NCI-H2227 treated with DMSO at 0.1 percent for 48 hours (cell line): ENCODE measurements at places on chromosomes 7 and 10.

DNA sequence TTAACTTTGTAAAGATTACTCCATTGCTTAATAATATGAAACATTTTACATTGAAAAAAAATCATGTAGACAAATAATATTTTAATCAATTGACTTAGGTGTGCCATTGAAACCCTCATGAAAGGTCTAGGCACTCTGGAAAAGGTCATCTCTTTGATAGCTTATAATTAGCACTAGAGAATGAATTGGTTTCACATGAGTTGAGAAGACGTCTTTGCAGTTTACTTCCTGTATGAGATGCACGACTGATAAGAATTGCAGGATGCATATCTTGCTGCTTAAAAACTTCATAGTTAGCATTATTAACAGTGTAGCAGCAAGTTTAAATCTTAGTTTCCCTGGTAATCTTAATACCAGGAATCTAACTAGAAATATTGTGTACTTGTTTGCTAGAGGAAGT lies 614.2 kb upstream of the COBL start:
- DNase-seq = no peak

DNA sequence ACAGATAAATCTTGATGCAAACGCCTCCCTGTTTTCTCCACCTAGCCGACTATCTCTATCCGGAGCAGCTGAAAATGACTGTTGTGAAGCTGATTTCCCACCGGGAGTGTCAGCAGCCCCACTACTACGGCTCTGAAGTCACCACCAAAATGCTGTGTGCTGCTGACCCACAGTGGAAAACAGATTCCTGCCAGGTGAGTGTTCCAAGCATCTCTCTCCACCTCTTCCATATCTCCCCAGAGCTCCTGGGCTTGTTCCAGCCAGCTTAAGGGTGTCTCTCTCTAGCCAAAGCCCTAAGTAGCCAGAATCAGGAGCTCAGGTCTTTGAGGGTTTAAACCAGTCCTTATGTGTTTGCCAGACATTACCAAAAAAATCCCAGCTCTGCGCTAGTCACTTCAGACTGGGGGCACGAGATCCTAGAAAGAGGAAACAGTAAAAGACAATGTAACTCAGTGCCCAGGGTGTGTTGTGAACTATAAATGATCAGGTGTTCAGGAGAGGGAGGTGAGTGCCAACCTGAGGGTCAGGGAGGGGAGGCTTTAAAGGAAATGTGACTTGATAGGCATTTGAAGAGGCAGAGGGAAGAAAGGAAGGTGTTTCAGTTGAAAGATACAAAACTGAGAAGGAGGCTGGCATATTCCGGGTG lies 4.4 kb downstream of the PLAU start:
- no peak for DNase-seq

DNA sequence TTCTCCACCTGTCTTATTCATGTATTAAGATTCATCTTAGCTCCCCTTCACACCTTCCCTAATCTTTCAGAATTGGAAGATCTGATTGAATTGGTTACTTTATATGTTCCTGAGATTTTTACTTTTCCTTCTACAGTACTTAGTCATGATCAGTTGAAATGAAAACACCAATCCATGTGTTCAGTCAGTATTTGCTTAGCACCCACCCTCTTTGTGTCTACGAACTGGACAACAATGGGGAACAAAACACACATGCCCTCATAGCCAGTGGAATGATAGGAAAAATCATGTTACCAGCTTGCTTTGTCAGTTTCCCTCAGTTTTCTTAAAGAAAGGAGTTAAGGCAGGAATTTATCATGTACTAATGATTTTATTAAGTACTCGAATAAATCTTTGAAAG lies 2.0 kb downstream of the MASTL start:
- DNase-seq = no peak

DNA sequence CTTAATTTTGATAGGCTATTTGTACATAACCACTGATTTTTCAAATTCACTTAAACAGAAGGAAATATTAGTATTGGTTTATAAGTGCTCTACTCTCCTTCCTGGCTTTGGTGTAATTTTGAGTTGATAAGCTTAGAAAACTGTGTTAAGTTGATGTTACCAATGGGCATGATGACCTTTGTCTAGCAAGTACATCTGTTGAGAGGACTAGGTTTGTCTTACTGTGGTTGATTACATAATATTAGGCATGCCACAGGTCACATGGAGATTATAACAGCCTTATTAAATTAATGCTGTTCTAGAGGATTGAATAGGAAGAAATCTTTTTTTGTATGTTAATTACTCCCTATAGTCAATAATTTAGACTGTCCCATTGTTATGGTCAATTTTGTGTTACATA lies 27.0 kb downstream of the CYP2C18 start:
- DNase-seq = no peak

- DNase-seq = no peak
Measured at GRCh38 chr10:10847387-10847786, 170.3 kb upstream of the CELF2 start.

DNA sequence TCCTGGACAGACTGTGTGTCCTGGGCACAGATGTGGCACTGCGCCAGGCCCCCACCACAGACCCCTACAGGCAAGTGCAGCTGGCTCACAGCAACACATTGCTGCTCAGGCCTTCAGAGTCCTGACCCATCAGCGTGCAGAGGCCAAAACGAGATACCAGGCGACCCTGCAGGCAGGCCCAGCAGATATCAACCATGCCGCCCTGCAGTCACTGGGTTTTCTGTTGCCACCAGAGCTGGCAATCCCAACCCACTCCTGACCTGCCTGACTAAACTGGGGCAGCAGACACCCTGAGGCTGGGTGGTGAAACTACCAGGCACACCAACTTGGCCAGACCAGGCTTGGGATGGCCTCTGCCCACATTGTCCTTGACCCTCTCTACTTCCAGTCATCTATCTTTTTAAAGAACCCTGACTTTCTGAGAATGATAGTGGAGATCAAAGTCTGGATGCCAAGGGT lies 20.3 kb downstream of the ZCCHC24 start:
- no peak for DNase-seq

DNA sequence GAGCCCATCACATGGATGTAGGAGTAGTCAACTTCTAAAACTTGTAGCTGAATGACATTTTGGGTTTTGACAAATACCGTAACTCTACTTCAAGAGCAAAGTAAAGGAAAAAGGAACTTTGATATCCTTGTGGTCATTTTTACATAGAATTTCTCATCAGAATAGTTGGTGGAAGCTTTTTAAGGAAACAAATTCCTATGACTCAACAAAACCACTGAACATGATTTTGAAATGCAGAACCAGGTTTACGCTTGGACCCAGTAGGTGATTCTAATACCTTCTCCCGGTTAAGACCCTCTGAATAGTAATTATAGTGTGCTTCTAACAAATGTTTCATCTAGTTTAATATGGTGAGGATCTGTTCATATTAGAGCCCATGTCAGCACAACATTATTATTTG lies 307.8 kb downstream of the GPR37 start:
- DNase-seq = no peak

DNA sequence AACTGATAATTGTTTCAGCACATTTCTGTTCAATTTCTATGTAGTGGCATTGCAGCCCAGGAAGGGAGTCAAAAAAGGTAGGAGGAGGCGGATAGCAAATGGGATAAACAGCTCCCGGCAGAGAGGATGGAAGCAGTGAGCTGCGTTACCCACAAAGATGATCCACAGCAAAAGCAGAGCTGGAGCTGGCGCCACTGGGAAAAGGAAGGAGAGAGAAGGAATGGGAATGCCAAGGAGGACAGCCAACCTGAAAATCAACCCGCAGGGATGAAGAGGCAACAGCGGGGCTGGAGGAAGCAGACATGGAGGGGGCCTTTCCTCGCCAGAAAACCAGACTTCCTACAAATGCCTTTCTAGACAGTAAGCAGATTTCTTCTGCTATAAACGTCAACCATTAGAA lies 82.7 kb upstream of the ADAM12 start:
- no peak for DNase-seq

GRCh38 chr7:20284003-20284770 lies 46.5 kb upstream of the ITGB8 start:
- DNase-seq = no peak

DNA sequence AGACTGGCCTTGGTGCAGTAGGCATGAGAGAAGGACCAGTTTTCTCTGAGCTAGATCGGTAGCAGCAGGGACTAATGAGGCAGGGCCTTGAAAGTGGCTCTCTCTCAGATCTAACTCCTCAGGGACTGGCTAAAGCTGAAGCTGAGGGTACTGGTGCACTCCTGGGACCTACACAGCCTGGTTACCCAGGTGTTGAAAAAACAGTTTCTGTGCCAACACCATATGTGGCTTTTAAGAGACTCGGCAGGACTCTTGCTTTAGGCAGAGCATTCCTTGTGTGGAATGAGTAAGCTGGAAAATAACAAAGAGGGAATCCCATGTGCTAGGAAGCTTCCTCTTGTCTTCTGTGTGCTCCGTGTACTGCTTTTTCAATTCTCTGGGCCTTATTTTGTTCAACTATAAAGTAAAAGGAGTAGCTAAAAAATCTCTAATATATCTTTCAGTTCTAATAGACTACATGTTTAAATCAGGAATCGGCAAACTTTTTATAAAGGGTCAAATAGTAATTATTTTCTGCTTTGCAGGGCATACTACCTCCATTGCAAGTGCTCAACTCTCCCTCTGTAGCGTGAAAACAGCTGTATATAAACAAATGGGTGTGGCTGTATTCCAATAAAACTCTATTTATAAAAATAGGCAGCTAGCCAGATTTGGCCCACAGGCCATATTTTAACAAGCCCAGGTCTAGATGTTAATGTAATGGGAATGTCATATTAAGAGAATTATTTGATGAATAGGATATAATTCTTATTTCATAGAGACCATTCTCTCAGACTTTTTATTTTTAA lies 186.1 kb upstream of the KAT6B start:
- DNase-seq = peak; percentile 4

- DNase-seq = no peak
Measured at GRCh38 chr10:100729862-100730724, 15.3 kb upstream of the PAX2 start.

DNA sequence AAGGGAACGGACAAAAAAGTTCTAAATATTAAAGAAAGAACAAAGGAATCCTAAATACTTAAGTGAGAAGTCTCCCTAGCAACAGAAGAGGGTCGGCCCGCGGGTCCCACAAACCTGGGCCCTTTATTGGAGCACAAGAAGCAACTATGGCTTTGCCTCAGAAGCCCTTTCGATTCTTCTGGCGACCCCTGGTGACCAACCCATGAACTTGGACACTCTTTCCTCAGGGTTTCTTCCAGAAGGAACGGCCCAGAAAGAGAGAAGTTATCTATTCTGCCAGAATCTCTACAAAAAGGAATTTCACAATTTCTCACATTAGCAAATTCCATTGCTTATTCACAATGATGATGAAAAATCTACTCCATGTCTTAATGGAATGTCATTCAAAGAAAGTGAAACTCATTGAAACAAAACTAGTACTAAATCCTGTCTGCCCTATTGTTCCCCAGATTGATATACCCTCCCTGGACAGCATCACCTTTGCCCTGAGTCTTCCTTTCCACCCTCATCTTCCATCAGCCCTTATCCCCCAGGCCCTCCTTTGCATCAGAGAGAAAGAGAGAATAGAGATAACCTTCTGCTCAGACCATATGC lies 43.7 kb downstream of the CPVL start:
- no peak for DNase-seq

DNA sequence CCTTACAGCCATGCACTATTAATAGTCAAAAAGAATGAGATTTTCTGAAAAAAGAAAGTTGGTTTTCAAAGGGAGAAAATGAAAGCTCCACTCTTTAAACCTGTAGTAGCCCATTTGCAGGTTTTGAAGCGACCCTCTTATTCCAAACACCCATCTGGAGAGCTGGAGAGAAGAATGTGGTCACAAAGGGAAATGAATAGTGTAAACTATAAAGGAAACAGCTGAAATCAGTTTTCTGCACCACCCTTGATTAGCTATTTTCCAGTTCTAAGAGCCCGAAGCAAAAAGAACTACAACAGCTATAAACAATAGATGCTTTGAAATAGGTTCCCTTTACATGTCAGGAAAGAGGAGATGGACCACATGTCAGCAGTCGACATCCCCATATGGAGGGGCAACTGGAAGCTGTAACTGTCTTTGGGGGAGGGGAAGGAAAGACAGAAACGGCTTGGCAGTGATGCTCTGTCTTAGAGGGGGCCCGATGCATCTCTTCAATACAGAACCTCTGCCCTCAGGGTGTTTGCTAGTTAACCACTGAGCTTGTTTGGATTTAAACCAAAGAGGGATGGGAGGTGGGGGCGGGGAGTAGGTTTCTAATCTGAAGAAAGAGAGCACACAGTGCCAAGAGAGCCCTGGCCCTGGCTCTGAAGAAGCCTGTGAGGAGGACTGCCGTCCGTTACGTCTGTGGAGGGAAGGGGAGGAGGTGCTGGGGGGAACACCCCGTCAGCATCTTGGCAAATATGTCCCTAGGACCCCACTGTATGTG lies 55.3 kb downstream of the CPVL start:
- DNase-seq = no peak

DNA sequence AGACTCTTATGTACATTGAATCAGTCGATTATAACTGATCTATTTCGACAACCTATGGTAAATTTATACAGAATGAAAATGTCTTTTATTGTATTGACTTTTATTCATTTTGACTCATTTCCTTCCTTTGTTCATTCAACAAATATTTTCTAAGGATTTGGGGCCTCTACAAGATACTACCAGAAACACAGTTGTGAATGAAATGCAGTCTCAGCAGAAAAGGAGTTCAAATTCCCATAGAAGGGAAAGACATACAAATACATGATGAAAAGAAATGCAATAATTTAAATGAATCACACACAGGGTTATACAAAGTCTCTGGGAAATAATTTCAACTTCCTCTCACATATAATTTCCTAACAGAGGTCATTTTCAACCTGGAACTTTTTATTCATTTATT lies 134.0 kb upstream of the SEMA3A start:
- no peak for DNase-seq

DNA sequence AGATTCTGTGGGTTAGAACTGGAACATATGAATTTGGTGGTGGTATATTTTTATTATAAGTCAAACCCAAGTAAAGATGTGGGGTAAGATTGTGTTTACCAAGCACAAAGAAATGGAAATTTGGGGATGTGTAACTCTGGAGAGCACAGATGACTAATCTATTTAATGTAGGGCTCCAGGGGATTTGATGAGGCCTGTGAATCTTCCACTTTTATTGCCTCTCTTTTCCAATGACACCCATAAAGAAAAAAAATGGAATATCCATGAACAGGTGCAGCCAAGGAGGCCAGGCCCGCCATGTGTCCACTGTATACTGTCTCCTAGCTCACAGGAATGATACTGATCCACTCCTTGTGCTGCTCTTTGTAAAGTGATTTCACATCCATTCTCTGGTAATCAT lies 2.8 kb downstream of the SRGN start:
- no peak for DNase-seq
